Muscle of leg (tissue), 16 donors: ENCODE measurements at places on chromosomes 7 and 10. TPM values are rescaled to one million over a fixed set of nuclear protein-coding genes. Genes with fewer than 3 reads are reported as not detected.
A peak's percentile ranks its signal among the peaks of the same experiment; 100 is the strongest.

GRCh38 chr10:50788951-50789945 is 49.5 kb downstream of the ASAH2B start:
- H3K4me1 ChIP-seq = no peaks in the 10 kb centered on the region
- H3K27me3 ChIP-seq = no peaks in the 10 kb centered on the region
- no peaks in the 10 kb centered on the region for H3K36me3 ChIP-seq
- no peak overlapping the region for H3K27ac ChIP-seq
- peak; percentile 4 for DNase-seq
- H3K4me3 ChIP-seq = no peak overlapping the region

GRCh38 chr7:139526578-139527544 is 3.4 kb downstream of the CLEC2L start:
- no peak overlapping the region for H3K4me3 ChIP-seq
- peaks cover 44% of the 10 kb centered on the region for H3K27me3 ChIP-seq
- H3K4me1 ChIP-seq = peaks cover 8% of the 10 kb centered on the region

PHKG1 gene
- 52.4 TPM for total RNA-seq

NUTM2D gene
- total RNA-seq = 5.7 TPM

TFPI2 gene
- total RNA-seq = 3.9 TPM

GRCh38 chr7:27123477-27124053 is 7.0 kb downstream of the HOXA4 start:
- no peak overlapping the region for H3K4me3 ChIP-seq
- no peak overlapping the region for H3K27ac ChIP-seq
- H3K36me3 ChIP-seq = peaks cover 34% of the 10 kb centered on the region
- DNase-seq = no peak
- H3K4me1 ChIP-seq = peaks cover 53% of the 10 kb centered on the region

DNA sequence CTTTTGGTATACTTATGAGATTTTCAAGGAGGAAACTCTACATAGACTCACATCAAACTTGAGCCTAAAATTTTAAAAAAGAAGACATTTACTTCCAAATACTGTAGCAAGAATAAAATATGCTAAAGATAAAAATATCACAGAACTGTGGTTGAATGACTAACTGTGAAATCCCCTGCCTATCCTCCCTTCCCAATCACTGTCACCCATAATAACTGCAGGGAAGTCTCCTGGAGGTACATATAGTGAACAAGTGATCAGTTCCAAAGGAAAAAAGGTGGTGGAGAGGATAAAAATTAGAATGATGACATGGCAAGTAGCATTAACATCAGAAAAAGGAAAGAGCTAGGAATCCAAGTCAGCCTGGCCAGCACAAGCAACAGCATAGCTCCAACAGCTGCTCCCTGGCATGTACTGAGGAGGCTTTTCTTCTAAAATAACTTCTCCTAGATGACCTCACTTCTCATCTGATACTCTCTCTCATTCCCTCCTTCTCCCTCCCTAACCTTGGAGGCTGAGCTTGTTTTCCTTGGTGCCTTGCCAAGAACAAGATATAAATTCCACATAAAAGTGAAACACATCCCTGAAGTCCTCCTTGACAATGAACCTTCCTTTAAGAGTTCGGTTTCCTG is 124.0 kb downstream of the IQUB start:
- no peaks in the 10 kb centered on the region for H3K36me3 ChIP-seq
- DNase-seq = peak; percentile 95
- peak overlapping the region; percentile 61 for H3K27ac ChIP-seq
- H3K27me3 ChIP-seq = no peaks in the 10 kb centered on the region
